Activated gamma-delta T cell treated with Interleukin-2 at 50 U/mL for 16 hours (primary cell): ENCODE measurements at places on chromosomes 5 and 9.

DNA sequence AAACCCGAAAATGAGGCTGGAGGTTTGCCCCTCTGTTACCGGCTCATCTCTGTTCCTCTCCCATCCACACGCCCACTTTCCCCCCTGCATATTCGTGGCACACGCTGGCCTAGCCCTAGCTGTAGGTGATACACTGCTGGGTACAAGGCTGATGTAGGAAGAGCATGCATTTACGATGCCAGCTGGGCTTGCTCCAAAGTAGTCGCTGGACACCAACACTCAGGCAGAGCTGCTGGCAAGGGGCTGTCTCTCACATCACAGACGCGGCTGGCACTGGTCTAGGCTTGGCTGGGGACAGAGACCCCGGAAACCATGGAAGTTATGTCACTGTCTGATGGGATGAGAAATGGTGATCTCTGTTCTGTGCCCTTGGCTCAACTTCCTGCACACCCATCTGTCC lies 9.8 kb upstream of the PHYKPL start:
- no peak for DNase-seq

DNA sequence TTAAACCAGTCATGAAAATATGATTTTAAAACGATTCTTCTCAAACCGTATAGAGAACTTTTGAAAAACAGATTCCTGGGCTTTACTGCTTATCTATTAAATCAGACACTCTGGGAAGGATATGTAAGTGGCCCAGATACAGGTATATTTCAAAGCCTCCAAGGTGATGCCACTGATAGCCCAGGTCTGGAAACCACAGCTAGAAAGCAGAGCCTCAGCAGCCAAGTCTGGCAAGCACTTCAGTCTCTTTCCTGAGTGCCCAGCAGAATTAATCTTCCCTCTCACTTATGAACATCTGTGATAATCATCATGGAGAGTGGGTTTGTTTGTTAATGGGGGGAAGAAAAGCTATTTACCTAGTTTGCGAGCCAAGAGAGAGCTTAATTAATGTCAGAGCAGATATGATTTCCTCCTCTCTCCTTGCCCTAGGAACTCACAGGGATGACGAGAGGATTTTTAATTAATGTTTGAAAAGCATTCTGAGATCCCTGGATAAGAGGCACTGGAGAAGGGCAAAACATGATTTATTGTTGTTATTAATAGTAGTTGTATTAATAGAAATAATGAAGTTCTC lies 368.4 kb downstream of the TLE1 start:
- DNase-seq, result no peak

GRCh38 chr5:108472237-108472636 lies 90.3 kb upstream of the FBXL17 start:
- DNase-seq, result no peak

DNA sequence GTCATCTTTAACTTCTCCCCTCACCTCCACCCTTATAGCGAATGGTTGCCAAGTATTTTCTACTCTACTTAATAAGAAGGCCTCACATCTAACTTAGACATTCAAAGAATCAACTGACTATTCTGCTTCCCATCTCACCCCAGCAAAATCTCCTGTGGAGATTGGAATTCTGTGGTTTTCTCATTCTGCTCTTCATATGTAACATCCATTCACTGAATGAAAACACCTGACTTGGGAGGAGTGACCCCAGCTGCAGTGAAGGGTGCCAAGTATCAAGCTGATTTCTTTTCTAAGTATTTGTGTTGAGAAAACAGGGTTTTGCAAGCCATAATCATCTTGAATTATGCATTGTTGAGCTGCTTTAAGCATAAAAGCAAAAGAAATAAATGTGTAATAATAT lies 42.5 kb upstream of the TAF1L start:
- no peak for DNase-seq

- no peak for DNase-seq
These were observed 103.6 kb downstream of the C9orf152 start for GRCh38 chr9:110104261-110104809.

DNA sequence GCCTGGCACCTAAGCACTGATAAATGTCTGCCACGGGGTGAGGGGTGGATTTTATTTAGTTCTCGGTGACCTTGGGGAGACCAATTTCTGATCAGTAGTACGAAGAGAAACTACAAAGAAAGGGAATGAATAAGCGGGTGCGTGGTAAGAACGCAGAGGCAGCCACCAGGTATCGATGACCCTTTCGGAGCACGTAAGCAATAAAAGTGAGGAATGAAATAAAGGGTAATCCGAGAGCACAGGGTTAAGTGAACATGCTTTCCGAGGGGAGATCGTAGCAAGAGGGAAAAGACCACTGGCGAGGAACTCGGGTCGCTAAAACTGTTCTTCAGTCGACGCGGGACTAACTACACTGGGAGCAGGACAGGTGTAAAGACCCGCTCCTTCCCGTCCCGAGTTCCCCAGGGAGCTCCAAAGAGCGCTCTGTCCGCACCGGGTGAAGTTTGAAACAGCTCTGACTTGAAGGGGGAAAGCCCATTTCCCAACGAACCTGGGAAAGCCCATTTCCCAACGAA lies 1.1 kb downstream of the ELOVL7 start:
- DNase-seq, result no peak

- no peak for DNase-seq
These were observed 480.8 kb downstream of the SPATA31A7 start for GRCh38 chr9:61670616-61671015.

- no peak for DNase-seq
These were observed 223.5 kb downstream of the SH3GL2 start for GRCh38 chr9:17802249-17802857.

- no peak for DNase-seq
These were observed 423.3 kb downstream of the EFNA5 start for GRCh38 chr5:107247427-107247826.

DNA sequence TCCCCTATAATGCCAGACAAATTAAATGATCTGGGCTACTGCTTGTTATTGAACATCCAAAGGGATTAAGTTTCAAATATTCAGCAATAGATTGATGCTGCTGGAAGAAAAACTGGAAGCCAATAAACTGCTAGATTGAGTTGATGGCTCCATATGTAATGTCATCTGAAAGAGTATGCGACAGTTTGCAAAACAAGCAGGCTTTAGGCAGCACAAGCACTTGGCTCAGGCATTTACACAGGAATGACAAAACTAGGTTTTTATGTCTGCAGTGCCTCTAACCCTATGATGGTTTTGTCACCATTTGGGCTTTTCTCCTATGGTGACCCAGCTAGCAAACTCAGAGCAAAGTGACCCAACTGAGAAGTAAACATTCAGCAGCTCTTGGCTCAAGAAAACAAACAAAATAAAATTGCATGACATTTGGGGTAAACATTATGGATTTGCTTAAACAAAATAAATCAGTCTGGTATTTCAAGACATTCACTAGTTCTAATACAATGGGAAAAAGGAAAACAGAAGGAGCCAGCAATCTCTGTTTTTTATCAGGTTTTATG lies 978.5 kb downstream of the DTWD2 start:
- DNase-seq, result no peak

DNA sequence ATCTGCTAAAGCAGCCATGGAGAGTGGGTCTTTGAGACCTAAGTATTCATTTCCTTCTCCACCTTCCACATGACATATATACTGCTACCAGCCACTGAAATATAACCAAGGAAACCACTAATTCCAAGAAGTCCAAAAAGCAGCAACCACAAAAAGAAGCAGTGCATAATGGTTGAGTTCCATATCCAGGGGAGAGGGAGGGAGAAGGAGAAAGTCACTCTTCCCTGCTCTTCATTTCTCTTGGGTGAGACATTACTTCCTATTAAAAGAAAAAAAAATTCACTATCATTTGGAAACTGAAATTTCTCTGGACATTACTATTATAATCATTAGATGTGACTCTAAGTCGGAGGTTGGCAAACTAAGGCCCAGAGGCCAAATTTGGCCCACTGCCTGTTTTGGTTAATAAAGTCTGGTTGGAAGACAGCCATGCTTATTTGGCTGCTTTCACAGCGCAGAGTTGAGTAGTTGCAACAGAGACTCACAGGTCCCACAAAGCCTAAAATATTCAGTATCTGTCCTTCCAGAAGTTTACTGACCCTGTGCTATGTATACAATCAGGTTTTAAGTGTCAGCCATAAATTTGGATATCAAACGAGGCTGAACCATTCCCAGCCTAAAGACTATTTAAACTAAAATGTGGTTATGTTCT lies 168.6 kb downstream of the MPDZ start:
- DNase-seq, result no peak

DNA sequence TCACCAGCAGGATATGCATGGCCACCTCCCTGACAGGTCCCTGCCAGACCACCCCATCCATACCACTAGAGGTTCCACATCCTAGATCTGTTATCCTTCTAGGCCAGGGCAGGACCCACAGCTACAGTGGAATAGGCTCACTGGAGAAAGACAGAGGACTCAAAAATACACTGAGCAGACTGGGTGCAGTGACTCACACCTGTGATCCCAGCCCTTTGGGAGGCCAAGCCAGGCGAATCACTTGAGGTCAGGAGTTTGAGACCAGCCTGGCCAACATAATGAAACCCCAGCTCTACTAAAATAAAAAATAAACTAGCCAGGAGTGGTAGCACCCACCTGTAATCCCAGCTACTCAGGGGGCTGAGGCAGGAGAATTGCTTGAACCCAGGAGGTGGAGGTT lies 56.5 kb upstream of the TESK1 start:
- DNase-seq, result no peak

DNA sequence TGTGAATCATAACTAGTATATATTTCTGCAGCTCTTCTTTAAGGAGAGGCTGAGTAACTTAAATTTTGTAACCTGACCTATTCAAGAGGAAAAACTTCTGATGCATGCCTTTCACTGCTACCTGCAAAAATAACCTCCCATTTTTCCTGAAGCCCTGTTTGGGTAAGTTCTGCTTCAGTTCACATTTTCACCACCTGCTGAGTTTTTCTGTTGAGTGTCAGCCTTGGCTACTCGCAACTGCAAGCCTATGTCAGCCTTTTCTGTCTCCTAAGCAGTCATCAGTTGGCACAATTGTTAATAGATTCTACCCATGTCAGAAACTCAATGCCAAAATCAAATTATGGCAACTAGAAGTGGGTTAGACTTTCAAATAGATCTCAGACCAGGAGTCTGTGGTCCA lies 8.2 kb upstream of the TNFAIP8 start:
- DNase-seq, result no peak

DNA sequence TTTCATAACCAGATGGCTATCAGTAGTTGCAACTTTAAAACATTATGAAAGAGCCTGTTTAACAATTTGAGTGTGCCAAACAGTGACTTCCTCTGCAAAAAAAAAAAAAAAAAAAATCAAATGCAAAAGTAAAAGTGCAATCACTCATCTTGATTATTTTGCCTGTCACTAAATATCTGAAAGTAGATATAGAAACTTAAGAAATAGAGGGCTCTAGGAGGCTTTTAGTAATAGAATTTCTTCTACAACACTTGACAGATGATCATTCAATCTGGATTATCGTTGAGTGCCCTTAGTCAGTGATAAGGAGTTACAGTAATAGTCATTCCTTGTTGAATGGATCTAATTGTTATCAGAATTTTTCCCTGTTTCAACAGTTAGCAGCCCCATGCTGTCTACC lies 101.8 kb downstream of the CETN3 start:
- no peak for DNase-seq

DNA sequence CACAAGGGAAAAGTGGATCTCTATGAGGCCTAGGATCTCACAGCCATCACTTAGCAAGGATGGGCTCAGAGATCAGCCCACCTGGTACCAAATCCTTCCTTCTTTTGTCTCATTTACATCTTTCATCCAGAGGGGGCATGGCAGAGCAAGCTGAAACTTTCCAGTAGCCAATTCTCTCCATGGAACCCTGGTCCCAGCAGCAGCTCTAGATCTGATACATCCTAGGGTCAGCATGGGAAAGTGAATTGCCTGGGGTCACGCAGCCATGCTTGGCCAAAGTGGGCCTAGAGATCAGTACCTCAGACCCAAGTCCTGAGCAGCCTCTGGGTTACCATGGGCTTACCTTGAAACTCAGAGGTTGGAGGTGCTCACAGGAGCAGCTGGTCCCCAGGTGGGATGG lies 170.5 kb downstream of the GABBR2 start:
- DNase-seq, result no peak

- DNase-seq, result no peak
These were observed 105.2 kb downstream of the SGCD start for GRCh38 chr5:156431956-156432829.

- DNase-seq, result no peak
These were observed 396.5 kb downstream of the MLLT3 start for GRCh38 chr9:20225826-20226225.

DNA sequence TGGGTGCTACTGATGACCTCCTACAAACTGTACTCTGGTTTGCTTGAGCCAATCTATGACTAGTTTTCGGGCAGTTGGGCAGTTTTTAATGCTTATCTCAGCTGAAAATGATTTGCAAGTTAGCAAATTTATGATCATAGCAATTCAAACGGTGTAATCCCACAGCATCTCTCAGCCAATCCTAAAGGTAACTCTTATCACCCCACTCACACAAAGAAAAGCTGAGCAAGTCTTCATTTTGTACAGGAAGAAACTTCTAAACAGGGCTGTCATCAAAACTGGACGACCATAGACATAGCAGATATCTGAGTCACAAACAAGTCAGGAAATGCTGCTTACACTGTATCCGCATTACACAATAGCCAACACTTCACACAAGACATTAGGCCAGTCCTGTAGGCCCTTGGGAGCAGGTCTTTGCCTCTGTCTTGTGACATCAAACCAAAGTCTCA lies 2.6 kb upstream of the ENC1 start:
- DNase-seq, result no peak

DNA sequence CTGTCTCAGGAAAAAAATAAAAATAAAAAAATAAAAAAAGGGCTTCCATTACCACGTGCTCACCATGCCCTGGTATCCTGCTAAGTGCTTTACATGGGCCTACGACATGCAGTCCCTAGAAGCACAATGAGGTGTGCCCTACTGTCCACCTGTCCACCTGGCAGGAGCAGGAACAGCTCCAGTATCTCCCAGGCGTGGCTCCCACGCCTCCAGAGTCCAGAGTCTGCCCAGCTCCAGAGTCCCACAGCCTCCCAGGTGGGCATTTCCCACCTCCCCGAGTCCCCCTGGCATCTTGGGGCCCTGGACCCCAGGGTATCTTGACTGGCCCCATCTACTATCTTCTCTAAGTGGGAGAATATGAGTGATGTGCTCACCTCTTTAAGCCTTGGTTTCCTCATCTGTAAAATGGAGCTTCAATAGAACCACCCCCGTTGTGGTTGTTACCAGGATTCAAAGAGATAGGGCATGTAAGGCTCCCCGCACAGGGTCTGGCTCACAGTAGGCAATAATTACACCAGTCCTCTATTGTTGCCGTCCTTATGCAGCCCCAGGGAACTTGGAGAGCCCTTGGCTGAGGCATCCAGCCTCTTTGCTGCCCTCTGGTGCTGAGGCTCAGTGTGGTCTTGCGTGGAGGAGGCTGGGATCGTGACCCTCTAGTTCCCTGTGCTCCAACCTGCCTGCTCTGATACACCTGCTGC lies 8.9 kb downstream of the CXCL14 start:
- no peak for DNase-seq
